Thymus (tissue), 14 donors: ENCODE measurements at places on chromosomes 7 and 10. TPM values are rescaled to one million over a fixed set of nuclear protein-coding genes. Genes with fewer than 3 reads are reported as not detected.

FAM237B gene
- not detected for total RNA-seq

H2BK1 gene
- total RNA-seq, result not detected

- H3K4me3 ChIP-seq, result no peak overlapping the region
- H3K4me1 ChIP-seq, result no peaks in the 10 kb centered on the region
- DNase-seq, result no peak
Measured at GRCh38 chr7:155460926-155461613, 3.1 kb downstream of the EN2 start.

GRCh38 chr10:90274721-90275468 is 573.5 kb downstream of the KIF20B start:
- H3K4me1 ChIP-seq, result no peaks in the 10 kb centered on the region
- no peaks in the 10 kb centered on the region for H3K27me3 ChIP-seq
- H3K36me3 ChIP-seq, result no peaks in the 10 kb centered on the region
